Caudate nucleus (tissue), 63 donors: ENCODE measurements at places on chromosomes 12 and 14.

DNA sequence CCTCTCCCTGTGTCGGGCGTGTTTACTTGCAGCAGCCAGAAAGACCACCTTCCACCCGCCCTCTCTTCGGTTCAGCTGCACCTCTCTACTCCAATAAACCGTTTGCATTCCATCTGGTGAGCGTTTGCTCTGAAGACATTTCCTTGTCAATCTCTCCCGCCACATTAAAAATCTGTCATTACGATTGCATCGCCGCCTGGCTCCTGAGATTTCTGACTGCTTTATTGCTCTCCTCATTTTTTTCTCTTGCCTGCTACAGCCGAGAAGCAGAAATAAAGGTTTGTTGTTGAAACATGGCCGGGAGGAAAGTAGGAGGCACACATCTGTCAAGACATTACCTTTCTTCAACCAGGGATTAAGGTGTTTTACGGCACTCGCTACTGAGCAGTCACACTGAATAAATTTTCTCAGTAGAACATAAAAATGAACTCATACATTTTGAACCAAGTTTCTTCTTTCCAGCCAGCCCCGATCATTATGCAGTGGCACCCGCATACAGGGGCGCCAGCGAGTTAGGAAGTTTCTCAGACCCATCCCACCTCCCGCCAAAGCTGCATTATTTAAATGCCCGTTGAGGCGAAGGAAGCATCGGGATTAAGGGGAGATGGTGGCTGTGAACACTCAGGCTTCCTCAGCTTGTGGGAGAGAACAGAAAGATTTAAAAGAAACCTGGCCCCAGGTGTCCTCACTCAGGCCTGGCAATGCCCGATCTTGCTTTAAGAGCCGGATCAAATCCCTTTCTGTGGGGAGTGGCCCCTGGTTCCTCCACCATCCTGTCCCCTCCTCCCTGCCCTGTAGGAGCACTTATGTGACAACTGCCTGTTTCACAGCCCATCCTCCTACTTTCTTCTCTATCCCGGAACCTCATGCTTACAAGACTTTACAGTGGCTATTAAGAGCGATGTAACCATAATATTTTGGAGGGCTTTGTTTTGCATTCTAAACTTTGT is 1108.9 kb downstream of the BCL11B start:
- no peak for DNase-seq

DNA sequence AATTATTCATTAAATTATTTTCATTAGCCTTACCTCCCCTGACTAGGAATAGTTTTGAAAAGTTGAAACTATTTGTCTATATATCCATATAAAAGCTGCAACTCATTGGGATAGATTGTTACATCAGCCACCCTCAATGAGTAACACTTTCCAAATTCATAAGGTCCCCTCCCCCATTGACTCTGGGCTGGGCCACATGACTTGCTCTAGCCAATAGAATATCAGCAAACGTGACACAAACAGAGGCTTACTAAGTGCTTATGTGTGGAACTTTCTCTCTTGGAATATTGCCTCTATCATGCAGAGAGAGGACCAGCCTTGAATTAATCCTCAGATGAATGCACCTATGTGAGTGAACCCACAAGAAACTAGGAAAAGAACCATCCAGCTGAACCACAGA is 213.7 kb downstream of the CCDC59 start:
- DNase-seq, result no peak

GRCh38 chr12:69007101-69007854 is 74.3 kb upstream of the CPM start:
- DNase-seq, result no peak

GRCh38 chr14:81129242-81129641 is 91.5 kb downstream of the GTF2A1 start:
- DNase-seq, result no peak

GRCh38 chr14:68403191-68404145 is 389.4 kb downstream of the ZFP36L1 start:
- no peak for DNase-seq

GRCh38 chr12:53169644-53170043 is 10.9 kb upstream of the ZNF740 start:
- no peak for DNase-seq

- DNase-seq, result no peak
Observed at GRCh38 chr12:131671276-131671675, 39.6 kb upstream of the SFSWAP start.
